ENCODE measurements at places on chromosomes 3 and 15.

- DNase-seq, result no peak
Observed at GRCh38 chr3:184619369-184619768, 57.8 kb downstream of the EPHB3 start.

GRCh38 chr3:24156466-24156865 lies 211.4 kb downstream of the NR1D2 start:
- DNase-seq, result peak; percentile 96

GRCh38 chr3:139830817-139831216 lies 104.2 kb upstream of the CLSTN2 start:
- DNase-seq, result no peak

GRCh38 chr3:69410301-69410700 lies 24.4 kb upstream of the FRMD4B start:
- DNase-seq, result peak; percentile 70

DNA sequence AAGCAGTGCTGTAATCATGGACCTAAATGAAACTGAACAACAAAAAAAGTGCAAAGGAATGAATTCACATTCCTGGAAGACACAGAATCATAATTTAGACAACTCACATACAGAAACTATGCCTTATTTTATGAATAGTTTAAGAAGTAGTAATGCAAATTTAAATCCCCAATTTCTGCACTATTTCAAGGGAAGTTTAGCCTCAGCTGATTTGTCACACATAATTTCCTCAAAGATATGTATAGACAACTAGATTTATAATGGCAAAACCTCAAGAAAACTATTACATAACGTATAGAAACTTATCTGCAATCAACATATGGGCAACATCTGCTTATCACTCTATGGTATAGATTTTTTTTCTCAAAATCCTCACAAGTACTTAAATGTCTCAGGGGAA lies 7.8 kb upstream of the PTX3 start:
- no peak for DNase-seq

All from EL (cell line).